BE2C (cell line): ENCODE measurements at places on chromosomes 2 and 18.

DNA sequence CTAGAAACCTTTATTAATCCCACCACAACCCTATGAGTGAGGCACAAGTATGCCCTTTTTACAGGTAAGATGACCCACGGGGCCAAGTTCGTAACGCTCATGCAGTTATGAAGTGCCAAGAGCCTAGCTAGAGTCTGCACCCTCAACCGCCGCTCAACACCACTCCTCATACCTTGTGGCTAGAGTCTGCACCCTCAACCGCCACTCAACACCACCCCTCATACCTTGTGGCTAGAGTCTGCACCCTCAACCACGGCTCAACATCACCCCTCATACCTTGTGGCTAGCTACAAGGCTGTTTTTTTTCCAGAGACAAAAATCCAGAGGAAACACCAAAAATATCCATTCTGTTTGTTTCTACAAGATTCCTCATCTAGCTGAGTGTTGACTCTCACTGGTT is 4.6 kb downstream of the TXNL4A start:
- DNase-seq, result no peak

GRCh38 chr2:113105047-113105785 is 22.2 kb upstream of the IL1RN start:
- no peak for DNase-seq

- no peak for DNase-seq
Observed at GRCh38 chr2:11279398-11279797, 65.0 kb downstream of the ROCK2 start.

GRCh38 chr2:143792602-143793001 is 663.4 kb downstream of the ARHGAP15 start:
- DNase-seq, result no peak

DNA sequence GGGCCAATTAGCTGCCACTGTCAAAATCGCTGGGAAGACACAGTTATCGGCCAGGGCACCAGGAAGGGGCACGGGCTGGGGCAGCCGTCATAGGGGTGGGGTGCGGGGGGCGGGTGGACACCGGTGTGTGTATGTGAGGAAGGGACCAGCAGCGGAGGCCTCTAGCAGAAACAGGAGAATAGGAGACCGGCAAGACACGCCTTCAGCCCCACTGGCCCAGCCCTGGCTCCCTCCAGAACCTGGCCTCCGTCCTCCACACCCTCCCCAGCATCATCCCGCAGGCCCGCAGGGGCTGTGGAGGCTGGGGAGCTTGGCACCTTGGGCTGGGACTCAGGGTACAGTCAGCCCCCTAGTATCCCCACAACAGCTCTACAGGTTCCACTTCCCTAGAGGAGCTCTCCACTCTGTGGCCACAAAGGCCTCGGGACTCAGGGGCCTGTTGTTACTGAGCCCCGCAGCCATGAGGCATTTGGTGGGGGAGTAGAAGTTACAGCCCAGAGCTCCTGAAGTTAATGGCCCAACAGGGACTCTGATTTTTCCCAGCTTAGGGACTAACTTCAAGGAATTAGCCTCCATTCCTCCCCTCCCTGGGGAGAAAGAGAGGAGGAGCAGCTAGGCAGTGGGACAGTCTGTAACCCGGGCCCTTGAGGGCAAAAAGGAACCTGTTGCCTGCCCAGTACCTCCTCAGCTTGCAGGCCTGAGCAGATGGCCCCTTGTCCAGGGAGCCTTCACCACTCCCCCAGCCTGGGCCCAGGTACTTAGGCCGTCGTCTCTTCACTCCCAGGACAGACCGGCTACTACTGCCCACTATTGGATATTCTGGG is 19.9 kb downstream of the SH2D6 start:
- peak; percentile 38 for DNase-seq

DNA sequence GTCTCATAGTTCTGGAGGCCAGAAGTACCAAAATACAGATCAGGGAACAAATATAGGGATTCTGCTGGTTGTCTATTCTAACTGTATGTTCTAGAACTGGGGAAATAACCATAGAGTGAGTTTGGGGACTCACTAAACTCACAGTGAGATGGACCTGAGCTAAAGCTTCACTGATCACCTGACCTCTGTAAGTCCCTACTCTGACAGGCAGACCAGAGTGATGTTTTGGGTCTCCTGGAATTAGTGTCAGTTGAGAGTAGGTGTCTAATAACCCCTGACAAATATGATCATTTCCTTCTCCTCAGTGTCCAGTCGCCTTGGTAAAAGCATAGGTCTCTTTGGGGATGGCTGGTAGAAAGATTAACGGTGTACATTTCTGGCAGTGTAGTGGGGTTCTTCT is 14.2 kb downstream of the PIKFYVE start:
- DNase-seq, result no peak

- DNase-seq, result peak; percentile 13
Observed at GRCh38 chr2:48530033-48530811, at the start of gene STON1. Gene STON1 (plus strand): TSS chr2:48530154. CDS start chr2:48580634, 50,480 bp downstream.

- DNase-seq, result no peak
Observed at GRCh38 chr2:8002765-8003393, 679.0 kb upstream of the ID2 start.

DNA sequence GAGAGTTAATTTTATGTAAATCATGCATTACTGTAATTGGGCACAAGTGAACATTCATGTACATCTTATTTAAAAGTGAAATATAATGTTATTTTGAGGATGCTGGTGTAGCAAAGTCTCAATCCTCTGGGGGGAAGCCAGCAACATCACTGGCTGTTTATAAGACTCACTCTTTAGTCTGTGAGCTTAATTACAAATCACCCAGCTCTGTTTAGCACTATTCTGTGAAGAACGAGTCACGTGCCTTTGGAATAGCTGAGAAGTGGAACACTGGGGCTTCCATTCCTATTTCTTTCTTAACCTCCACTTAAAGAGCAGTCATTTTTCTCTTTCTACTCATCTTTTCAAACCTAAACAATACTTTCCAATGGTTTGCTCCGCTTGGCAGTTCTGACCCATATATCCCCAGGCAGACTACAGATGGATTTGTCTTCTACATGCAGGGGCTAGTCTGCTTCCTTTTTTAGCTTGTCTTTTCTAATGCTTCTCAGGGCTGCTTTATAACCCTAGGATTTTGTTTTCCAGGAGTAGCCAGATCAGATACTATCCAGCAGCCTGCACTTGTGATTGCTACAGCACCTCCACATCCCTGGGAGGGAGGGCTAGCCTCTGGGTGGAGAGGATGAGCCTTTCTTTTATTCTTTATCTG is 95.3 kb upstream of the CAVIN2 start:
- DNase-seq, result peak; percentile 16

DNA sequence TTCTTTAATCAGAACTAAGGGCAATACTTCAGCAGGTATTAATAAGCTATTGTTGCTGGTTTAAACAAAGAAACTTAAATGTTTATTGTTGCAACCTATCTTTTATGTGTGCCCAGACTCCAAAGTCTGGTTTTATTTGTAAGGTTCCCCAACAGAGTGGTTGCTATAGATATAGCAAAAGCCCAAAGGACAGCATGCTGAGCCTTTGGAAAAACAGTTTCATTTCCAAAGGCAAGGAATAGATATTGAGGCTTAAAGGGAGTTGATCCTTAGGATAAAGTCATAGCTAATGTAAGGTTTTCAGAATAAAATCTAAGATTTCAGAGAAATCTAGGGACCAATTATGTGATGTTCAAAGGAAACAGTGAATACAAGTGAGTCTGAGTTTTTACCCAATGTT is 413.2 kb upstream of the SLC14A2 start:
- no peak for DNase-seq
